Erythroblast (primary cell): ENCODE measurements at places on chromosomes 12 and 14.
A peak's percentile ranks its signal among the peaks of the same experiment; 100 is the strongest.

DNA sequence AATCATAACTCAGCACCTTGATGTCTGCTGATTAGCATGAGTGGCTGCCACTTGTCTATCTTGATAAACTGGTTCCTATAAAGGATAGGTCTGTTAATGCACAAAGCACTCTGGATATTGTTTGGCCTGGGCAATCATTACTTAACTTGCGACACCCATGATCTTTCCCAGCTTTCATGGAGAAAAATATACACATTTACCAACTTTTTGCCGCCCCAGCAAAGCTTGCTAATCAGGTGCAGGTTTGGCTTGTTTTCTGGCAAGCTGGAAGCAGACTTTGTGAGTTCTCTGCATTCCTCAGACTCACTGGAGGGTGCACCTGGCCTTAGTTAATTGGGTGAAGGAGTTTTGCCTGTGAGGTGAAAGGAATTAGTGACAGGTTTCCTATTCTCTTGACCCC lies 1126.4 kb upstream of the FLRT2 start:
- DNase-seq, result no peak

- no peak for DNase-seq
Observed at GRCh38 chr14:27278341-27278740, 680.5 kb upstream of the NOVA1 start.

DNA sequence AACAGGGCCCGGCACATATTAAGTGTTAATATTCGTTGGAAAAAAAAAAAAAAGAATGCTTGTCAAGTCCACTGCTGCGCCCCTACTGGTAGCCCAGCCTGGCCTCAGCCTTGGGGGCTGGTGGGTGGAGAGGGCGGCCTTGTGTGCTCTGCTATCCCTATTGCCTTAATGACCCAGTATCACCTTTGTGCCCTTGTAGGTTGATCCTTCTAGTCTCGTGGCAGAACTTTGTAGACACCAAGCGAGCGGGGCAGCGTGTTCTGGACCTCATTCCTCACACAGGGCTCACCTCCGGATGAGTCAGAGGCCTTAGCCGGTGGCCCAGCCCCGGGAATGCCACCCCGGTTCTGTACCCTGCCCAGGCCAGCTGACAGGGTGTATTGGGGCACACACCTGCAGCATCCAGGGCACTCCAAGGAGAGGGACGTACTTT lies 1.8 kb upstream of the RCOR1 start:
- DNase-seq, result peak; percentile 72

DNA sequence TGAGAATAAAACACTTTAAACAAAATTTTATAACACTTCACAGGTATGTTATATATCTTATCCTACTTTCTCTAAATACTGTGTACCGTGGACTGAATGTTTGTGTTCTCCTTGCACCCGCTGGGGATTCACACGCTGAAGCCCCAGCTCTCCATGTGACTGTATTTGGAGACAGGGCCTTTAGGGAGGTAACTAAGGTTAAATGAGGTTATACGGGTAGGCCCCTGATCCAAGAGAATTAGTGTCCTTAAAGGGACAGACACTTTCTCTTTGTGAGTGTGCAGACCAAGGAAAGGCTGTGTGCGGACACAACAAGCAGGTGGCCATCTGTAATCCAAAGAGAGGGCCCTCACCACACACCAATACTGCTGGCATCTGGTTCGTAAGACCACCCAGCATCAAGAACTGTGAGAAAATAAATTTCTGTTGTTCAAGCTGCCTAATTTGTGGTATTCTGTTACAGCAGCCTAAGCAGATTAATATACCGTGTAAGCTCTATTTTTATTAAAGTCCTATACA lies 70.1 kb upstream of the TTC7B start:
- DNase-seq, result no peak

DNA sequence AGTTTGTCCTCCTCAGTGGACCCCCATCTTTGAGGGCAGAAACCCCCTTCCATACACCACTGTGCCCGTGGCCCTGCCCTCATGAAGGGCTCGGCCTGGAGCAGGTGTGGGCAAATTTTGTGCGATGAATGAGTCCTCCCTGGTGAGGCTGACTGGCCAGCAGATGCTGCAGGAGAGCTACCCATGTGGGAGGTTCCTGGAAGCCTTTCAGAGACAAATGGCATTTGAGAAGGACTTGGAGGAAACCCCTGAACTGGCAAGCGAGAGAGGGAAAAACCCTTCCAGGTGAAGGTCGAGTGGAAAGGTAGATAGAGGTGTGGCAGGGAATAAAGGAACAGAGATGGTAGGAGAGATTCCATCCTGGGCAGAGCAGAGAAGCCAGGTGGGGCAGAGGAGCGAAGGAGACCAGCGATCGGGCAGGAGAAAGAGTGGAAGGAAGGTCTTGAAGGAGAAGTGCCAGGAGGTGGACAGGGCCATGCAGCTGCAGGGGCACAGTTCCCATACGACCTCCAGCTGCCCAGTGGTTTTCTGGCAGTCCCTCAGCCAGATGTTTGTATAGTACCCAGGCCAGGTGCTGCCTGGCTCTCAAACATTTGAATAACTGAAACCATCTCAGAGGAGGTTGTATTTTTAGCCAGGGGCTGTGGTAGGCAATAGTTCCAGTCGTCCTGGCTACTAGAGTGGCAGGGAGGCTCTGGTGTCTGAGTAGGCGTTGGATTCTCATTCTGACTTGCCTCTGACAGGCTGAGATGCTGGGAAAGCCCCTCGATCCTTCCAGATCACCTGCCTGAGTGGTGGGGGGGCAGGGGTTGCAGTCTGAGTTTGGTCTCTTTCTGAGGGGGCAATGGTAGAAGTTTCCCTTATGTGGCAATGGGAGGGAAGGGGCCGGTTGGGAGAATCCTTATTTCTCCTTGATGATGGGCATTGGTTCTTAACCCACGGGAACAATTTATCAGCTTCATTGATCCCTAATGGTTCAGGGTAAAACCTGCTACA lies 40.1 kb downstream of the FBXL14 start:
- DNase-seq, result no peak

- DNase-seq, result no peak
Observed at GRCh38 chr12:61524851-61525250, 735.4 kb upstream of the USP15 start.

- no peak for DNase-seq
Observed at GRCh38 chr14:62428429-62429203, 616.6 kb downstream of the KCNH5 start.

DNA sequence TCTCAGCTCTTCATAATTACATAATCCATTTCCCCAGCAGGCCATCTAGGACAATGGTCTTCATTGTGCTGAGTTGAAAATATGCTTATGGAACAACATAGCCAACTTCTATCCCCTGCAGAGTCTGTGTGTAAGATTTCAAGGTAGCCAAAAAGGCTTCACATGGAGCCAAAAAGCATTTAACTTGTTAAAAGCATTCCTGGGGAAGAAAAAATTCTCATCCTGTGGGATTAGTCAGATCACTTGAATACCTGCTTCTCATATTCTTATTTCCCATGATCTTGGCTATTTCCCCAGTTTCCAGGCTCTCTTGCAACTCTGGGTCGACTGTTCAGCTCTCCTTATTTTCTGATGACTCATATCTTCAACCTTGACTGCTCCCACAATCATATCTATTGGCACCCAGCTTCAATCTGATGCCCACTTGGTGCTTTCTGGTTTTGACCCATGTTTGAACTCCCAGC lies 178.9 kb downstream of the KLHL28 start:
- peak; percentile 67 for DNase-seq

GRCh38 chr12:24111086-24111485 lies 161.6 kb upstream of the SOX5 start:
- no peak for DNase-seq

GRCh38 chr14:96064866-96065265 lies 25.7 kb downstream of the C14orf132 start:
- no peak for DNase-seq

GRCh38 chr12:47082796-47083621 lies 3.2 kb upstream of the AMIGO2 start:
- DNase-seq, result peak; percentile 28

- DNase-seq, result no peak
Observed at GRCh38 chr14:68137704-68138619, 318.4 kb downstream of the RAD51B start.

DNA sequence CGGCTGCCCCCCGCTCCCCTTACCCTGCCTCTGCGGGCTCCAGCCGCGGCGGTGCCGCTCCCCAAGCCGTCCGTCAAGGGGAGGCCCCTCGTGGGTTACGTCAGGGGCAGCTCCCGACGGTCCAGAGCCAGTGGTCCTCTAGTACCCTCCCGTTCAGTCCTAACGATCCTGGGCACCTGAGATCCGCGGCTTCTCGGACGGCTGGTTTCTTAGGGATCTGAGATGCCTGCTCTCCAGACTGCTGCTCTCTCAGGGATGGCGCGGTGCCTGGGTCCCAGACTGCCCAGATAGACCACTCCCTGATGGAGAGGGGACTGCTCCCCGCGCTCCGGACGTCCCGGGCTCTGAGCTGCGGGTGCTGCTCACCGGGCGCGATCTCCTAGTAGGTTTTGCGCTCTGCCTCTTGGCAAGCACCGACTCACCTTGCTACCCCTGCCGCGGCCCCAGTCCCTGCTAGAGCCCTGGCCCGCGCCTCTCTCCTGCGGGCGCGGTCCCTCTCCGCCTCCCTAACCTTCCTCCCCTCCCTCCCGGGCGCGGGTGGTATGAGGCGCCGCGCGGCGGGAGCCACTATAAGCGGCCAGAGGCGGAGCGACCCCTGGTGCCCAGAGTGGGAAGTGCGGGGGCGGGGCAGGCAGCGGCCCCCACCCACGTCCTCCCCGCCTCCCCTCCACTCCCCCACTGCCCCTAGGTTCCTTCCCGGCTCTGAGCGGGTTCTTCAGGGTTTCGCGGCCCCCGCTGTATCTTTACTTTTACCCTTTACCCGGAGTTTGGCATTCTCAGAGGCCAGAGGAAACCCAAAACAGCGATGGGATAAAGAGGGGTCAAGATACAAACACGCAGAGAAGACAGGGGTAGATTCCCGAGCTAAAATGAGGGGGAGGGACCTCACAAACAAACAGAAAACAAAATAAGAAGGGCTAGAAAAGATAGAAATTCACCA lies at the start of gene C1QL4:
C1QL4 (minus strand) TSS at position 544 of the 940 bp plus-strand sequence. CDS start 711 bp downstream, outside the sequence.
- peak; percentile 79 for DNase-seq
